ENCODE measurements at places on chromosomes 16 and 17.

DNA sequence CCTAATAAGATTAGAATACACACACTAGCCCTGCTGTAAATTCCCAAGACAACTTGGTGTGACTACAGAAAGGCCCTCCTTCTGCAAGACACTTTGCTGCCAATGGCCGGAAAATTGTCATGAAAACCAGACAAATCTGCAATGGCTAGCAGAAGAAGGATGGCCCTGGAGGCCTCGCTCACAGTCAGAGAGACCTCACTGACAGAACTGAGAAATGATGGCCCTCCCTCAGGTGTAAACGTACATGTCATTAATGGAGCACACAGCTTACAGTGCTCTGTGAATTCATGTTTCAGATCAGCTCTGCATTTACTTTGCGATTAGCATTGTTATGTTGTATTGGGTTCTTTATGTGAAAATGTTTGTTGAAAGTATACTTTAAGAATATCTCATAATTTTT, 202.9 kb upstream of the N4BP1 start:
- no peak for DNase-seq

- no peak for DNase-seq
These were observed 140.7 kb downstream of the SDK2 start for GRCh38 chr17:73503560-73503959.

- DNase-seq: no peak
These were observed 41.9 kb upstream of the ATP2A3 start for GRCh38 chr17:4006165-4006589.

GRCh38 chr17:53344778-53345177, 477.9 kb upstream of the KIF2B start:
- DNase-seq: no peak

GRCh38 chr16:58652741-58653140, 23.1 kb upstream of the CNOT1 start:
- peak; percentile 35 for DNase-seq

- DNase-seq: no peak
These were observed 131.2 kb upstream of the NLRP1 start for GRCh38 chr17:5715478-5715877.

DNA sequence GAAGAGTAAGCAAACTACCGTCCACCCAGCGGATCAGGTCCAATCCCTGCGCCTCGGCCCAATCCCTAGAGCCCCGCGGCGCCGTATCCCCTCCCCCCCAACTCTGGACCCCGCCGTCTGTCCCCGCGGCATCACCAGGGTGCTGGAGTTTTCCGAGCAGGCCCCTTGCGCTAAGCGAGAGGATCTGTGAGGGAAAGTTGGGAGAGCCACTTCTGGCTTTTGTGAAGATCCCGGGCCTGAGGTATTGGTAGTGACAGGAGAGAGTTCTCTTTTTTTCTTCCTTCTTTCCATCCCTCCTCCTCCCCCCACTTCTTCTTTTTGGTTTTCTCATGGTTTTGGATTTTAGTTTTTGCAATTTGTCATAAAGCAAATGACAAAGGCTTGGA, 3.5 kb upstream of the DLX4 start:
- no peak for DNase-seq

GRCh38 chr17:59607817-59608403, 11.8 kb upstream of the CLTC start:
- peak; percentile 55 for DNase-seq

DNA sequence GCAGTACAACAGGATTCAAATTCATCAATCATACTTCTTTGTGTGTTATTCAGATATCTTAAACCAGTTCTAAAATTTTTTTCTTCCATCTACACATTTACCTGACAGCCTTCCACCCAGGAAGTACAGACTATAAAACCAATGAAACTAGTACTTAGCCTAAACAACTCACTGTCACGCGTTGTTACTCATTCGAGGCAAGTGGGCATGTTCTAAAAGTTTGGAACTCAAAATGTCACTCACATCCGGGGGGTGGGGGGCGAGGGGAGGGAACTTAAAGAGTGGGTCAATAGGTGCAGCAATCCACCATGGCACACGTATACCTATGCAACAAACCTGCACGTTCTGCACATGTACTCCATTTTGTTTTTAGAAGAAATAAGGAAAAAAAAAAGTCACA, 90.4 kb upstream of the PLEKHM1 start:
- DNase-seq: no peak

DNA sequence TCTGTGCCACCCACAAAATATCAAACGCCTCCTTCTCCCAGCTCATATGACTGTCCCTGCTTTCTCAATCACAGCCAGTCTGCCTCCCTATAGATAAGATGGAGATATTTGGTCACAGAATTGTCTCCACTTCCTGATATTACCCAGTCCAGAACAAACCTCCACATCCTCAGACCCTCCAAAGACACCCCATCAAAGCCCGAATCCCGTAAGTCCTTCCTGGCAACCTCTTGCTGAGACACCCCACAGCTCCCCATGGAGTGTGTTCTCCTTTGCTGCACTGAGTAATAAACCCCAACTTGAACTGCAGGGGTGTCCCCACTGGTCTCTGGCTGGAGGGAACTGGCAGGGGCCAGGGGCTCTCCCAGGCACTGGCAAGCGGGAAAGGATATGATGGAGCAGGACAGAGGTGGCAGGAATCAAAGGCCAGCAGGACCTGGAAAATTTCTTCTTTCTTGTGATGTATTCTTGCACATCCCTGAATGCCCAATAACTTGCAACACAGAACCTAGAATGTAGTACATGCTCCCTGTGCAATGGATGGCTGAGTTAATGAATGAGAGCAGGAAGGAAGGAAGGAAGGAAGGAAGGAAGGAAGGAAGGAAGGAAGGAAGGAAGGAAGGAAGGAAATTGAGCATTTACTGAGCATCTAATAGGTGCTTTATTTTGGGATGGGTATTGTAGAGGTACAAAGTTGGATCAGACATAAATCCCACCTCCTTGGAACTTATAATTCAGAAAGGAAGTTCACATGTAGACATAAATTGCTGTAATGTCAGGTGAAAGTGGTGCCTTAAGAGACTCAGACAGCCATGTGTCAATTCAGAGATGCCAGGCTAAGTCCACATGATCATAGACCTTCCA, 13.9 kb downstream of the TMEM114 start:
- no peak for DNase-seq

DNA sequence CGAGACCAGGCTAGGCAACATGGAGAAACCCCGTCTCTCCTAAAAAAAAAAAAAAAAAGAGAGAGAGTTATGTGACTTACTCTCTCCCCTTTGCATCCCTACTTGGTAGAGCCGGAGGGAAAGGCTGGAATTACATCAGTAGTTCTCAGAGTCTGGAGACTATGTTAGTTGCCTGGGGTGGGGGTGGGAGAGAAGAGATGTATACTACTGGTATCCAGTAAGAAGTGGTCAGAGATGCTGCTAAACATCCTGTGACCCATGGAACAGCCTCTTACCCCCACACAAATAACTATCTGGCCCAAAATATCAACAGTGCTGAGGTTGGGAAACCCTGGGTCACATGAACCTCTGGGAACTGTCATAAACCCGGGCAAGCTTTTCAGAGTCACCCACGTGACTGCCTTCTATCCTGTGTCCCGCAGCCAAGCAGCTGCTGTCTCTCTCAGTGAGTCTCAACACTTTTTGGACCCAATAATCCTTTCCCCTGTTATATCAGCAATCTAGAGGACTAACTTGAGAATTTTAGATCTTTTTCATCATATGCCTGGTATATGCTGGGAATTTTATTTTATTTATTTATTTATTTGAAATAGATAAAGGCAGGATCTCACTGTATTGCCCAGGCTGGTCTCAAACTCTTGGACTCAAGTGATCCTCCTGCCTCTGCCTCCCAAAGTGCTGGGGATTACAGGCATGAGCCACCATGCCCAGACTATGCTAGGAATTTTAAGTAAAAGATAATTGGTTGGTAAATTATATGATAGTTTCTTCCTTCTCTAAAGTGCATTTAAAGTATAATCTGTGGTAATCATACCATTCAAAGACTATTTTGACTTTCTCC, 8.7 kb downstream of the EIF1 start:
- DNase-seq: no peak

DNA sequence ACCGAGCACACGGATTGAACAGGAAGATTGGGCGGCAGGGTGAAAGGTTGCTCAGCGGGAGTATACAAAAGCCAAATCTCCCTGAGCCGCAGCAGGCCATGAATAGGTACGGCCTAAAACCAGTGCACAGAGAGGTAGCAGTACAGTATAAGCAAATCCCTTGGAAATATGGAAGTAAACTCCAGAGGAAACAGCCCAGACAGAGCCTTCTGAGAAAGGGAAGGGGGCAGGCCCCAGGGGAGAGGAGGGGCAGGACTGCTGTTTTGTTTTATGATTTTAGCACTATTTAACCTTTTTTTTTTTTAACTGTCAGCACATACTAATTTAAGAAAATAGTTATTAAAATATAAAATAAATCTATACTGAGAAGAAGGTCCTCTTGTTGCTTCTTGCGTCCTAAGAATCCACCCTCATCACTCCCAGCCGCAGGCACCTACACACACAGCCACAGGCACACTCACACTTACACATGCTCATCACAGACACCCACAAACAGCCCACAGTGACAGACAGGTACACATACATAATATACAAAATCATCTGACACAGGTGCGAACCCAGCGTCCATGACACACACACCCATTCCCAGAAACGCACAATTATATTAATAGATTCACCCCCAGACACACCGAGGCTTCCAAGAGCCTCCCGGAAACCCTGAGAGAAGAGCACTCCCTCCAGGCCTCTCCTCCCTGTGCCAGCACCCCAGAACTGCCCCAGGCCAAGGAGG, 12.8 kb downstream of the PLXDC1 start:
- DNase-seq: no peak

- no peak for DNase-seq
These were observed 4.8 kb downstream of the BCAR1 start for GRCh38 chr16:75246504-75247205.

DNA sequence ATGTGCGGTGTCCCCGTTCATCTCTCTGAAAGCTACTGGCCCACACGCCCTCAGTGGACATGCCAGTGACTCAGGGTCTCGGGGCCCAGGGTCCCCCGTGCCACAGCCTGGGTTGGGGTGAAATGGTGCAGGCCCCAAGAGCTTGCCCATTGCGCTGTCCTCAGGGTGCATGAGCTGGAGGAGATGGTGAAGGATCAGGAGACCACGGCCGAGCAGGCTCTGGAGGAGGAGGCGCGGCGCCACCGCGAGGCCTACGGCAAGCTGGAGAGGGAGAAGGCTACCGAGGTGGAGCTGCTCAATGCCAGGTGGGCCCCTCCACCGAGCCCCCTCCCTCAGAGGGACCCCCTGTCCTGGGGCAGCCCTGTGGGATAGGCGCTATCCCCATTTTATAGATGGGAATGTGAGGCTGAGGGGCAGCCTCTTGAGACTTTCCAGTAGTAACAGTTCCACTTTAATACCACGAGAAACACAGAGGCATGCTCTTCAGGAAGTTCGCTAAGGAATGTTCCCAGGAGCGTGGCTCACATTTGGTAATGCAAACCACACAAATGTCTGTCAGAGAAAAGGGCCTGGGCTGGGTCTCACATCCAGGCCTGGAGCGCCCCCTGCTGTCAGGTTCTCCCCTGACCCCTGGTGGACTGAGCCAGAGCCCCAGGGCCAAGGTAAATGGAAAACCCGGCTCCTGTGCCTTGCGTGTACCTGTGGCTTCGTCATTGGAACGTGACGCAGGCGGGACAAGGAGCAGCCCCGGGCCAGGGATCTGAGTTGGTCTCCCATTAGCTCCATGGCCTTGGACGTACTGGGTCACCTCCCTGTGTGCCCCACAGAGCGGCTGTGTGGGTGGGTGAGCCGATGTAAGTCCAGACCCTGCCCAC, 133.7 kb downstream of the RAB11FIP4 start:
- DNase-seq: peak; percentile 87

GRCh38 chr16:66387817-66388332, 21.4 kb downstream of the CDH5 start:
- no peak for DNase-seq

GRCh38 chr16:78817200-78817739, 717.8 kb downstream of the WWOX start:
- no peak for DNase-seq

DNA sequence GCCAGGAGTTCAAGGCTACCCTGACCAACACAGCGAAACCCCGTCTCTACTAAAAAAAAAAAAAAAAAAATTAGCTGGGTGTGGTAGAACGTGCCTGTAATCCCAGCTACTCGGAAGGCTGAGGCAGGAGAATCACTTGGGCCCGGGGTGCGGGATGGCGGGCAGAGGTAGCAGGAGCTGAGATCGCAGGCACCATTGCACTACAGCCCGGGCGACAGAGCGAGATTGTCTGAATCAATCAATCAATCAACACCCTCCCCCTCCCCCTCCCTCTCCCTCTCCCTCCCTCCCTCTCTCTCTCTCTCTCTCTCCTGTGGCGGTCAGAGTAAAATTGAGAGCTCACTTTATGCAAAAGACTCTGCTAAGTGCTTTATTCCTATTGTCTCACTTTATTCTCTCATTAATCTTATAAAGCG, 1.2 kb downstream of the HSDL1 start:
- no peak for DNase-seq

GRCh38 chr16:12113523-12114345, 137.2 kb downstream of the SNX29 start:
- no peak for DNase-seq

- DNase-seq: no peak
These were observed 61.7 kb upstream of the ATF7IP2 start for GRCh38 chr16:10324210-10324609.

GRCh38 chr17:82929011-82929622, 89.3 kb upstream of the ZNF750 start:
- DNase-seq: no peak

GRCh38 chr16:19876501-19877059, 8.1 kb downstream of the GPRC5B start:
- no peak for DNase-seq

- DNase-seq: no peak
These were observed 3.7 kb downstream of the PPP4C start for GRCh38 chr16:30079480-30079879.

DNA sequence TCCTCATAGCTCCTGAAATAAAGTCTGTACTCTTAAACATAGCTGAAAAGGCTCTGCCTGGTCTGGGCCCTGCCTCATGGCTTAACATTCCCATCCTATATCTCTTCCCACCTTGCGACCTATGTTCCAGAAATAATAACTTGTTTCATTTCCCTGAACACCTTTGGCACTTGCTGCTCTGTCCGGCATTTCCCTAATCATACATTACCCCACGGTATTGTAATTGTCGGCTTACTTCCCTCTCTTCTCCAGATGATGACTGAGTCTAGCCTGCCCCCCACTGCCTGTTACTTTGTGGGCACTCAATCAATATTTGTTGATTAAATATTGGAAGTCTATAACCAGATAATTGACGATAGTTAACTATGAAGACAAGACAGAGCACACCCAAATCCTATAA, 23.3 kb upstream of the SUPT4H1 start:
- DNase-seq: no peak

DNA sequence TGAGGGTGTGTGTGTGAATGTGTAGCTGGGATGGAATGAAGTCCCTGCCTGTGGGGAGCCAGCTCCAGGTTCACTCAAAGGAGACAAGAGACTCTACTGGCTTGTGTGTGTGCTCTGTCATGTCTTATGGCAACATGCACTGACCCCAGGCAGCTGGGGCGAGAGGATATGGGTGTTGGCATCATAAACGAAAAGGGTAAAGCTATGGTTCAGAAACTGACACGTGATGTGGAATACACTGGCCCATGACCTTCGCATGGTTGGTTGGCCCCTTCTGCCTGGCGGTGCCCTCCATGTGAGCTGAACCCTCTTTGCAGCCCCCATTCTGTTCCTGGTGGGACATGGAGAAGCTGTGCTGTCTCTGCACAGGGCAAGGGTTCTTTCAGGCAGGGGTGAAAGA, 21.9 kb downstream of the ZNF750 start:
- no peak for DNase-seq
